ENCODE measurements at places on chromosomes 11 and 22.

- no peak for DNase-seq
These were observed 84.9 kb upstream of the PRR5 start for GRCh38 chr22:44616882-44617655.

- no peak for DNase-seq
These were observed 9.8 kb downstream of the KCNC1 start for GRCh38 chr11:17744151-17744940.

- DNase-seq = no peak
These were observed 80.0 kb downstream of the C11orf91 start for GRCh38 chr11:33620423-33621171.

DNA sequence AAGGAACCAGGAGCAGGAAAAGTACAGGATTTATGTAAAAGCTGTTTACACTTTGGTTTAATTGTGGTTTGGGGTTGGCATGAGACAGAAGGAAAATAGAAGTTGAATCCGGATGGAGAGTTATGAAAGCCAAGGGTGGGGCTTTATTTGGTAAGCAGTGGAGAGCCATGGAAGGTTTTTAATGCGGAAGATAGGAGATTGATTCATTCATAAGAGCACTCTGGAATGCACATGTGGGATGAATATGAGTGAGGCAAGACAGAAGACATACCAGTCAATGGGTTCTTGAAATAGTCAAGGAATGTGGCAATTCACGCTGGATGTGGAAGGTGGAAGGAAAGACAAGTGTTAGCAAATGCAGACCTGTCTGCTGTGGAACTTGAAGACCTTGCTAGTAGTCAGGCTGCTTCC, 9.3 kb upstream of the GLB1L3 start:
- no peak for DNase-seq

- no peak for DNase-seq
These were observed 1.7 kb upstream of the RNASEH2C start for GRCh38 chr11:65722261-65722660.

DNA sequence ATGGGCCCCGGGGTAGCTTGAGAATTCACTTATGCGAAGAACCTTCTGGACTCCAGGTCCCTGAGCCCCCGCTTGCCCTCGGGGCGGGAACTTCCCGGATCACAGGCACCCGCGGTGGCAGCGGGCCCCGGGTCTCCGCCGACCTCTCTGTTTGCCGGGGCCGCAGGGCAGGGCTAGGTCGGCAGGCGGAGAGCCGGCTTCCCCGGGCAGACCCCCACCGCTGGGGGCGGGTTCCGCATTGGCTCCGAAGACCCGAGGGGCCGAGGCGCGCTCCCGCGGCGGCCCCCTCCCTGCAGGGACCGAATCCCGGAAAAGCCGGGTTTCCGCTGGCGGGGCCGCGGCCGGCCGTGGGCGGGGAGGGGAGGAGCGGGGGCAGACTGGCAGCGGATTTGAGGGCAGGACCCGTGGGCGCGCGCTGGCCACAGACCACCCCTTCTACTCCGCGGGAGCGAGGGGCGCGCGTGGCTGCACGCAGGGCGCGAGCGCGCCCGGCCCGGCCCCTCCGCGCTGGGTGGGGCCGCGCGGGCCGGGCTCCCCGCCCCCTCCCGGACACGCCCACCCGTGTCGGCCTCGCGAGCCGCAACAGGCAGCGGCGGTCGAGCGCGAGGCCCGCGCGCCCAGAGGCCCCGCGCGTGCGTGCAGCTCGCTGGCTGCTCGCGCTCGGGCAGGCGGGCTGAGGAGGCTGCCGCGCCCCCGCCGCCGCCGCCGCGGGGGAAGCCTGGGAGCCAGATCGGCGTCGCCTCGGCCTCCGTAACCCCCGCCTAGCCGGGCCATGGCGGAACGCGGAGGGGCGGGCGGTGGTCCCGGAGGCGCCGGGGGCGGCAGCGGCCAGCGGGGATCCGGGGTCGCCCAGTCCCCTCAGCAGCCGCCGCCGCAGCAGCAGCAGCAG, at the start of gene PACS1:
TSS of gene PACS1 (plus strand) at position 558 of the 889 bp plus-strand sequence. CDS start at position 773, 215 bp downstream.
- peak; percentile 73 for DNase-seq

- DNase-seq = no peak
These were observed 116.5 kb upstream of the NAV2 start for GRCh38 chr11:19595840-19596751.

- no peak for DNase-seq
These were observed 436.9 kb downstream of the BUD13 start for GRCh38 chr11:116335891-116336290.

DNA sequence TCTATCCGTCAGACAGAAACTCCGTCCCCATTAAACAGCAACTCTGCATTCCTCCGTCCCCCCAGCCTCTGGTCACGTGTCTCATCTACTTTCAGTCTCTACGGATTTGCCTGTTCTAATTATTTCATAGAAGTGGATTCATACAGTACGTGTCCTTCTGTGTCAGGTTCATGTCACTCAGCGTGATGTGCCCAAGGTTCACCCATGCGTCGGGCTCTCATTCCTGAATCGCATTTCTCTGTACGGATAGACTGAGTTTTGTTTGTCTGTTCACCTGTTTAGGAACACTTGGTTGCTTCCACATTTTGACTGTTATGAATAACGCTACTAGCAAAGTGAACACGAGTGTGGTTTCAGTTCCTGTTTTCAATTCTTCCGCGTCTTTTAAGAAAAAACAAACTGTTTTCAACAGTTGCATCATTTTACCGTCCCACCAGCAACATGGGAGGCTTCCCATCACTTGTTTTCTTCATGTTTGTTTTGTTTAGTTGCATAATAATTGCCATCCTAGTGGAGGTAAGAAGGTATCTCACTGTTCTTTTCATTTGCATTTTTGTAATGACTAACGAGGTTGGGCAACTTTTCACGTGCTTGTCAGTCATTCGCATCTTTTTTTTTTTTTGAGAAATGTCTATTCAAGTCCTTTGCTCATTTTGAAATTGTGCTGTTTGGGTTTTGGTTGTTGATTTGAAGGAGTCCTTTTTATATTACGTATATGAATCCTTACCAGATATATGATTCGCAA, 8.9 kb upstream of the NLRP6 start:
- DNase-seq = no peak
